ENCODE measurements at places on chromosomes 13 and 19. TPM values are rescaled to one million over a fixed set of nuclear protein-coding genes. Genes with fewer than 3 reads are reported as not detected.

NKPD1 gene
- 0.47 TPM for total RNA-seq

DNA sequence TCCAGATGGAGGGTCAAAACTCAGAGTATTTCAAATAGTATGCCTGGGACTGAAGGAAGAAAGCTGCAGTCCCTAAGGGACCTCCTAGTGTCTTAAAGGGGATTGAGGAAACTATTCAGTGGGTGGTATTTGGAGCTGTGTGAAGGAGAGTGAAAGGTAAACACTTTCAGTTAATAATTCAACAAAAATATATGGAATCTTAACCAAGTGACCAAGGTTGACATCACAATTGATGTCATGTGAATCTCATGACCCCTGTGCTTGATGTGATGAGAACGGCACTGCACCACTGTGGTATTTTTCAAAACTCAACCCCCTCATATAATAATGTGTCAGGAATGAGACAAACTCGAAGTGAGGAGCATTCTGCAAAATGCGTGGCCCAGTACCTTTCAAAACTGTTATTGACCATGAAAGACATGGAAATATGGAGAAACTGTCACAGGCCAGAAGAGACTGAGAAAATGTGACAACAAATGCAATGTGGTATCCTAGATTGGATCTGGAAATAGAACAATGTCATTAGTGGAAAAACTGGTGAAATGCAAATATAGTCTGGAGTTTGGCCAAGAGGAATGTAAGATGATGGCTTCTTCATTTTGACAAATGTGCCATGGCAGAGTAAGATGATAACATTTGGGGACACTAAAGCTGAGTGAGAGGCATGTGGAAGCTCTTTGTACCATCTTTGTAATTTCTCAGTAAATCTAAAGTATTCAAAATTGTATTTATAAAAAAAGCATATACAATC, 553.9 kb downstream of the RFC3 start:
- DNase-seq, result no peak

DNA sequence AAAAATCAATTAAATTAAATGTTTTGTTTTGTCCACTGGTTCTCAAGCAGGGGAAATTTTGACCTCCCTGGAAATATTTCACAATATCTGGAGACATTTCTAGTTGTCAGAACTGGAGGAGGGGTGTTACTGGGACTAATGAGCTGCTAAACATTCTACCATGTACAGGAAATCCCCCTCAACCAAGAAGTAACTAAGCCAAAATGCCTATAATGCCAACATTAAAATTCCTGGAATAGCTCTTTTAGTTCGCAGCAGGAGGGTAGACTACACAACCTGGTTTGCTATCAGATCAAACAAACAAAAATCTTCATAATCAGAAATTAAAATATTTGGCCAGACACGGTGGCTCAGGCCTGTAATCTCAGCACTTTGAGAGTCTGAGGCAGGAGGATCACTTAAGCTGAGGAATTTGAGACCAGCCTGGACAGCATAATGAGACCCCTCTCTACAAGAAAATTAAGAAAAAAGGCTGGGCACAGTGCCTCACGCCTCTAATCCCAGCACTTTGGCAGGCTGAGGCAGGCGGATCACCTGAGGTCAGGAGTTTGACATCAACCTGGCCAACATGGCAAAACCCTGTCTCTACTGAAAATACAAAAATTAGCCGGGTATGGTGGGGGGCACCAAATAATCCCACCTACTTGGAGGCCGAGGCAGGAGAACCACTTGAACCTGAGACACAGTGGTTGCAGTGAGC, 13.7 kb upstream of the SMARCA4 start:
- DNase-seq, result no peak

GRCh38 chr19:956766-957440, 27.2 kb upstream of the WDR18 start:
- DNase-seq, result no peak

THSD8 gene
- 5.8 TPM for total RNA-seq

GRCh38 chr13:45508776-45509175, 44.0 kb downstream of the COG3 start:
- DNase-seq, result no peak

DNA sequence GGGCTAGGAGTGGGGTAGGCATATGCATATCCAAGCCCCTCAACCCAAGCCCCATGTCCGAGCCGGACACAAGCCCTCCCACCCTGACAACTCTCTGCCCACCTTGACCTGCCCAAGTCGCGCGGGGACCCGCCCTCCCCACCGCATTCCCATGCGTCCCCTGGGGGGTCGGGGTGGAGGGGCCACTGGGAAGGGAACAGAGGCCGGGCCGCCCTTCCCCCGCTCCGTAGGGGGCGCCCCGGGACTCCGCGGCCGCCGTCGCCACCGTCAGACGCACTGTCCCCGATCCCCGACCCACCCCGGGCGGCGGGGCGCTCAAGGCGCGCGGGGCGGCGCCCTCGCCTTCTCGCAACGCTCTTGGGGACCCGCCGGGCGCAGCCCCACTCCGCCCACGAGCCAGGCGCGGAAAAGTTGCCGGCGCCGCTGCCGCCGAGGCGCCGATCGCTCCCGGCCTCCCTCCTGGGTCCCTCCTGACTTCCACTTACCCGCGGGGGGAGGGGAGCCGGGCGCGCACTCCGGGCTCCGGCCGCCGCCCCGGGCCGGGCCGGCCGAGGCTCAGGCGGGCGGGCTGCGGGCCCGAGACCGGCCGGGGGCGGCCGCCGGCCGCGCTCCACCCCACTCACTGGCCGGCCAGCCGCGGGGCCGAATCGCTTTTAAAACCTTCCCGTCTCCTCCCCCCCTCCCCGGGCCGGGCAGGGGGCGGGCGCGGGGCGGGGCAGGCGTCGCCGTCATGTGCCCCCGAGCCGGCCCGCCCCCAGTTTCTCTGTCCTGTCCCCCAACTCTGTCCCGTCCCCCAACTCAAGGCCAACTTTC, 34.4 kb upstream of the NANOS3 start:
- DNase-seq, result peak; percentile 84

CCDC70 gene
- total RNA-seq, result not detected

GRCh38 chr19:10736916-10737551, 19.2 kb downstream of the DNM2 start:
- no peak for DNase-seq

GARIN5B gene
- not detected for total RNA-seq

MEF2B gene
- 5.2 TPM for total RNA-seq

DNA sequence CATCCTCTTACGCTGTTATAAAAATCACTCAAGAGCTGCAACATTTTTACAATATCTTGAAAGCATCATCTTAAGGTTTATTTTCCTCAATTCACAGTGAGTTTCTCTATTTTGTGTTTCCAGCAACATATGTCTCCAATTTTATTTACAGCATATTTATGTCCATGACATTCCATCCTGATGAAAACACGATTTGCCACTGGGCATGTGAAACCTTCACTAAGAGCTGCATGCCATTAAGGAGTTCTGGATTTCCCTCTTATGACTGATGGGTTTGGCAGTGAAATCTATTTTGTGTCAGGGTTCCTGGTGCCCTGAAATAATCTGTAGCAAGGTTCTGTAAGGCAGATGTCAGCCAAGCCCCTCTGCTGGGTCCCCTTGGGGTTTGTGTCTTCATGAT, 527.6 kb upstream of the KLF12 start:
- DNase-seq, result no peak

MRI1 gene
- 63.5 TPM for total RNA-seq

FGF14 gene
- 0.03 TPM for total RNA-seq

APOC4 gene
- total RNA-seq, result not detected

DNA sequence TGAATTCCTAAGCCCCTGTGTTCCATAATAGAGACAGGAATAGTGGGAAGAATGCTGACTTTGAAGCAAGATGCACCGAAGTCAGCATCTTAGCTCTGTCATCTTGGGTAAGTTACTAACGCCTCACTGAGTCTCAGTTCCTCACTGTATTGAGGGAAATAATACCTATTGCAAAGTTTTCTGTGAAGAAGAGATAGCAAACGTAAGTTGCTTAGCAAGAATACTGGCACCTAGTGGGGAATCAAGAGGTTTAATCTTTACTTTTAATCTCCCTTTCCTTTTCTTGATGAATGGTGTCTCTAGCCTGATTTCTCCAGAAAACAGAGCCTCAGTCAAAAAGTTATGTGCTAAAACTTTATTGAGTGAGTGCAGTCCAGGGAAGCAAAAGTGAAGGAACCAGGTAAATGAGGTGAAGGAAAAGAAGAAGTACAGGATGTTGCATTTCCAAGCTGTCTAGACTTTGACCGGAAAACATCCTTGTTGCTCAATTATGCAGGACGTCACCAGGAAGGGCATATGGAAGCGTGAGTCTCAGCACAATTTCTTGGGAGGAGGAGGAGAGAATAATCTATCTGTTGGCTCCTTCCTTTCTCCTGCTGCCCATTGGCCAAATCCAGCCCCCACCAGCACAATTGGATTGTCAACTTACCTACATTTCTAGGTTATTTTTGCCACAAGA, 210.0 kb downstream of the B3GLCT start:
- DNase-seq, result no peak

LRRC4B gene
- total RNA-seq, result not detected

- DNase-seq, result peak; percentile 29
Observed at GRCh38 chr13:114112826-114113322, 19.5 kb downstream of the RASA3 start.

TEX101 gene
- total RNA-seq, result not detected

- no peak for DNase-seq
Observed at GRCh38 chr19:39498798-39499642, at the start of gene DLL3. Gene DLL3 (plus strand): TSS chr19:39498947. CDS start chr19:39498975, 28 bp downstream.

- no peak for DNase-seq
Observed at GRCh38 chr13:113364901-113365582, 1.1 kb upstream of the GRTP1 start.

DNA sequence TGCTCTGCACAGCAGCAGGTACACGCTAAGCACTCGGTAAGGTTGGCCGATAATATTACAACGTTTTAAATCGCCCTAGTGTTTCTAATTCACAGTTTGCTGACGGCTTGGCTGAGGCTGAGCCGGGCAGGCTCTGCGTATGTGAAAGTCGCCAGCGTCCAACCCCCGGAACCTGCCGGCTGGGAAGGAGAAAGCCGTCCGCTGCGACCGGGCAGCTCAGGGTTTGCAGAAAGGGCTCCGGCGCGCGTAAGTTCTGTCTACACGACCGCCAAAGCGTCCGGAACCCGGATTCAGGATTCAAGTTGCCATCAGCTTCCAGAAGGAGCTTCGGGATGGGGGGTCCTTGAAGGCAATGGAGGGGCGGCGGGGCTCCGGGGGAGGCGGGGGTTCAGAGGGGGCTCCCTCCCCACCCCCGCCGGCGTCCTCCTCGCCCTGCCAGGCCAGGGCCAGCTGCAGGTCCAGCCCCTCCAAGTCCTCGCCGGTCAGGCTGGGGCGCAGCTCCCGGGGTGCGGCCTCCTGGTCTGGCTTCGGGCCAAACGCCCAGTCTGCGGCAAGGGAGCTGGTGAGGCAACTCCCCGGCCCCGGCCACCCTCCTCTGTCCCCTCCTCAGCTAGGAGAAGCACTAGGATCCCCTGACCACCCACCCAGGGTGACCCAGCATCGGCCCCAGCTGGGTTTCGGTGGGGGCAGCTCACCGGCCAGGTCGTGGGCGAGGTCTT, 575 bp downstream of the SMIM44 start:
- no peak for DNase-seq

CDX2 gene
- total RNA-seq, result not detected

SGTA gene
- total RNA-seq, result 39.6 TPM

ZNF100 gene
- 17.7 TPM for total RNA-seq

RNF113B gene
- not detected for total RNA-seq

DNA sequence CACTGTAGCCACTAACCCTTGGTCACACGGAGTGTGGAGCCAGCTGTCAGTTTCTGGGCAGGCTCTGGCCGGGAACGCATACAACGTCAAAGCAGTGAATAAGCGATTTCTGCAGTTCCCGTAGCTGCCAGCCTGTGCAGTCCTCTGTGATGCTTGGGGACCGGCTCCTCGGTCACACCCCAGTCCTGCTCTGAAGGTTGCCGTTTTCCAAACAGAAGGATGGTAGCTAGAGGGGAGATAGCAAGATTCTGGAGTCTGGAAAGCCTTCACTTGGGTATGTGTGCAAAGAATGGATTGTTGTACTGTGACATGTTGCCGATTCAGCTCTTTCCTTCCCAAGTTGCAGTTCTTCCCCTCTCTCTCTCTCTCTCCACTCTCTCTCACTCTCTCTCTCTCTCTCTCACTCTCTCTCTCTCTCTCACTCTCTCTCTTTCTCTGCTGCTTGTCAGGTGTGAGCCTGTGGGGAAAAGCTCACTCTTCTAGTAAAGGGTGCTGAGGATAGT, 38.7 kb upstream of the C1QTNF9 start:
- DNase-seq, result peak; percentile 69

ZNF83 gene
- 81.0 TPM for total RNA-seq

- DNase-seq, result peak; percentile 34
Observed at GRCh38 chr19:8511573-8512101, 2.3 kb downstream of the ZNF414 start.

GRCh38 chr13:32409561-32410421, 18.1 kb downstream of the N4BP2L1 start:
- DNase-seq, result no peak

DNA sequence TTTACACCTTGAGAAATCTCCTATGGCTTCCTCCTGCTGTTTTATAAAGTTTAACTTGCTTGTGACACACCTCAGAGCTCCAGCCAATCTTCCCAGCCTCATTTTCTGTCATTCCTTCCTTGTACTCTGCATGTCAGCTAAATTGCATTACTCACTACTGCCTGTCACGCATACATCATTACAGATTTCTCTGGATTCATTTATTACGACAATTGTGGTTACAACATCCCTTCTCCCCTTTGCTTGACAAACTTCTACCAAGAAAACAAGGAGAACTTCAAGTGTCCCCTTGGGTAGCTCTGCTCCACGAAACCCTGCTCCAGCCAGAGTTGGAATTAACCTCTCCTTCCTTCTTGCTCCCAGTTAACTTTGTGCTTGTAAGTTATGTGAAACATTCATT, 22.0 kb upstream of the GPR18 start:
- DNase-seq, result no peak

GRCh38 chr13:45733361-45733760, 31.2 kb downstream of the CBY2 start:
- DNase-seq, result no peak

DNA sequence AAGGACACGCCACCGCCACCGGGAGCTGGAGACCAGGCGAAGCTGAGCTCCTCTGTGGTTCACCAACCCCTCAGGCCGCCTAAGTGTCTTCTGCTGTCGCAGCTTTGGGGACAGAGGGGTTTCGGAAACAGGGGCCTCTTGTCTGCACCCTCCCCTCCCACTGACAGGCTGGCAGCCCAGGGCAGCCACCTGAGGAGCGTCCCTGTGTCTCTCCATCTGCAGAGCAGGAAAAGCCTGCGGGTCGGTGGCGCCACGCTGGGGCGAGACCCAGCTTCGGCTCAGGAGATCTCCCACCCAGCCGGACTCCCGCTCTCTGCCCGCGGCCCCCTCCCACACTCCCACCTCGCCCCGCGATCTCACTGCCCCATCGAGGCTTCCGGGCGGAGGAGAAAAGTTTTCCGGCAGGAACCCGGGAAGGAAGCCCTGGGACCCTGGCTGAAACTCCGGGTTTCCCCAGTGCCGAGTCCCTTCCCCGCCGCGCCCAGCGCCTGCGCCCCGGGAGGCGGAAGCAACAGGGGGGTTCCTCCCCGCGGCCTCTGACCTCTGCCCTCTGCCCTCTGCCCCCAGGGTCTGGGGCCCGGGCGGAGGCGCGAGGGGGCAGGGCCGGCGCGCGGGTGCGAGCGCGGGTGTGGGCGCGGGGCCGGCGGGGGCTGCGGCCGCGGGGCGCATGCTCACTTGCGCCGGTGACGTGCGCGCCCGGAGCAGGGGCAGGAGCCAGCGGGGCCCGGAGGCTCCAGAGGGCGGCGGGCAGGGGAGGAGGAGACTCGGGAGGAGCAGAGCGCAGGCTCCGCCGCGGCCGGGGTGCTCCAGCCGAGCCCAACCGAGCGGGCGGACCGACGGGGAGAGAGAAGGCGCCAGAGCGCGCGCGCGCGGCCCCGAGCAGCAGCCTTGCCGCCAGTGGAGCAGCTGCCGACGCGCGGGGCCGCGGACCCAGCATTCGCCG, at the start of gene ATP11A:
TSS of gene ATP11A (plus strand) at position 736 of the 943 bp plus-strand sequence. CDS start 379 bp downstream, outside the sequence.
- DNase-seq, result peak; percentile 87

ODAD3 gene
- total RNA-seq, result not detected
